ENCODE measurements at places on chromosomes 2 and 18. TPM values are rescaled to one million over a fixed set of nuclear protein-coding genes. Genes with fewer than 3 reads are reported as not detected.

KCNJ13 gene
- polyA plus RNA-seq: 0.56 TPM

KIAA2012 gene
- polyA plus RNA-seq: not detected

- H3K4me1 ChIP-seq: no peaks in the 10 kb centered on the region
- no peak overlapping the region for H3K27ac ChIP-seq
- DNase-seq: no peak
- H3K4me3 ChIP-seq: no peak overlapping the region
- no peaks in the 10 kb centered on the region for H3K36me3 ChIP-seq
Observed at GRCh38 chr2:217283460-217283859, 423.6 kb upstream of the TNP1 start.

- peaks cover 31% of the 10 kb centered on the region for H3K4me1 ChIP-seq
- no peak overlapping the region for H3K27ac ChIP-seq
- no peak overlapping the region for H3K4me3 ChIP-seq
- H3K27me3 ChIP-seq: no peaks in the 10 kb centered on the region
- DNase-seq: no peak
Observed at GRCh38 chr2:61410185-61410584, 60.7 kb downstream of the USP34 start.

DNA sequence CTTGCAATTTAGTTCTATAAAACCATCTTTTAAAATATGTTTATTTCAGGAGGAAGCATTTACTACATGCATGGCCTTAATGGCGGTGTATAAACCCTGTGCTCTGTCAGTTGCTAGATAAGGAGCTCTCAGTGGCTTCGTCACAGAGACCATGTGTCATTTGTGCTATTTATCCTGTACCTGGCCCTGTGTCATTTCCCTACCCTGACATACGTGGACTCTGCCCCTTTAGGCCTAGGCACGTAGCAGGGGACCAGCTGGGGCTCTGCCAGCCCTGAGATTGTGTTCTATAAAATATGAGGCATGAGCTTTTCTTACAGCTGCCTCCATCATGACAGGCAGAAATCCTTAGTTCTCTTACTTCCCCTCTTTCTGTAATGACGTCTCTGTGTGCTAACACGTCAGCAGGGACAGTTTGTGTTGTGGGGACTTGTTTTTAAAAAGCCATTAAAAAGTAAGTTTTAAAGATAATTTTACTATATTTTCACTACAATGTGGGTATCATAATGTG, 88.0 kb downstream of the ITGB1BP1 start:
- H3K27ac ChIP-seq: no peak overlapping the region
- no peak overlapping the region for H3K4me3 ChIP-seq
- DNase-seq: no peak

DNA sequence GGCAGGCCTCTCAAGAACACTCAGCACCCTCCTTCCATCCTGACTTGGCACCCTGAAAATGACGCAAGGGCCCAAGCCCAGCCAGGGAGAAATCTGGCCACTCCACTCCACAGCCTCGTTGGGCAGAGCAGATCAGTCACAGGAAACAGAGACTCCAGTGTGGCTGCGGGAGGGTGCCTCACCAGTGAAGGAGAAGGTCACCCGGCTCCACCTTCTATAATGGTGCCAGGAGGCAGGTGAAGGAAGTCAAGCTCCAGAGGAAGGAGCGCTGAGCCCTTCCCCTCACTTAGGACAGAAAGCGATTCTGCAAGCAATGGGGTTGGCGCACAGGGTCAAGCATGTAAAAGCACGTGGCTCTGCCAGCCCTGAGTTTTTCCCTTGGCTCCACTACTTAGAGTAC, 35.3 kb downstream of the CRACDL start:
- no peaks in the 10 kb centered on the region for H3K4me1 ChIP-seq
- no peak overlapping the region for H3K27ac ChIP-seq
- H3K4me3 ChIP-seq: no peak overlapping the region
- peaks cover 3% of the 10 kb centered on the region for H3K27me3 ChIP-seq

- H3K36me3 ChIP-seq: no peaks in the 10 kb centered on the region
- H3K4me3 ChIP-seq: no peak overlapping the region
- H3K27me3 ChIP-seq: no peaks in the 10 kb centered on the region
- H3K27ac ChIP-seq: no peak overlapping the region
Observed at GRCh38 chr2:58916063-58916462, 674.9 kb upstream of the FANCL start.
